Colonic mucosa (tissue), 4 donors: ENCODE measurements at places on chromosomes 11 and 22.

DNA sequence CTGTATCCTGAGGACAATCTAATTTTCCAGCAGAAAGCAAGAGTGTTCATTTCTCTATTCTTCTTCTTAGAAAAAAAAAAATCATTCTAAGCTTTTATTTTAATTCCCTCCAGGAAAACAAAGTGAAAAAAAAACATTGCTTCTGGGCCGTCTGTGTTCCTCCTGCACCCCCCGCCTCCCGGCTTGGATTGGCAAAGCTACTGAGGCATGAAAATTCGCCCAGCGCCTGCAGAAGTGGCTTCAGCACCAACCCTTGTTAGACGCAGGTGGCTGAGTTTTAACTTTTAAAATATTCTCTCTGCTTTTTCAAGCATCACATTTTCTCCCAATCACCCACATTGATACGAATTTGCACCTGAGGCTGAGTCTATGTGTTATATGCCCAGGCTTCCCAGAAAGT is 401.6 kb downstream of the BRD1 start:
- no peak for DNase-seq

GRCh38 chr11:29263971-29264682 is 752.7 kb downstream of the KCNA4 start:
- DNase-seq = no peak

DNA sequence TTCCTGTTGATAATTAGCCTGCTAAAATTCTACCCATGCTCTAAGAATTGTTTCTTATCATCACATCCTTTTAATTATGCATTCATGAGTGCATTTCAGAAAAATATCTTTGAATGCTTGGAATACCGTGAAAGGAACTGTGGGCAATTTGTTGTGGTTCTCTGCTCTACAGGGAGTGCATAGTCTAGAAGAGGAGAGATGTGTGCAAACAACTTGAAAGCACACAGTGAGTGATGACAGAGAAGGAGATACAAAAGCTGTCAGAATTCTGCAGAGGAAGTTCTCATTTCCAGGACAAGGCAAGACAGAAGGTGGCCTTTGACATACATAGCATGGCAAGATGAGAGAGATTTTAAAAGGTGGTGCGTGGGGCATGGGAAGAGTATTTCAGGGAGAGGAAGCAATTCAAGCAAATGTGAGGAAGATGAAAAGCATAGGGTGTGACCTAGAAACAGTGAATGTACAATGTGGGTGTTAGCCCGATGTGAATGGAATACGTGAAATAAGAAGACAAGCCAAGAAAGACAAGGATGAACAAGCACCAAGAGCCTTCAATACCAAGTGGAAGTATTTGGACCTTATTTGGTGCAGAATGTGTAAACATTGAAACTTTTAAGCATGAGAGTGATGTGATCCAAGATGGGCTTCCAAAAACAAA is 5.0 kb downstream of the MMP8 start:
- no peak for DNase-seq

DNA sequence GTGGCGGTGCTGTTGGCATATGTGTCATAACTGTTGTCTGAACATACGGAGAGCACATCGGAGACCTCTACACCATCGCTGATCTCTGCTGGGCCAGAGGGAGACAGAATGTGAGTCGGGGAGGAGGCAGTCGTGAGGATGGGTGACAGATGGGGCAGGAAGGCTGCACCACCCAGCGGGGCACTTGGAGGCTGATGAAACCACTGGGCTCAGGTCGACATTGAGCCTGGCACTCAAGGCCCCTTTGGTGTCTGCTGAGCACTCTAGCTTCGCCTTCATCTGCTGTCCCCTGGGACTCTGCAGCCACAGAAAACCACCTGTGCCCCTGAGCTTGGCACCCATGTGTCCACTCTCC is 2.5 kb upstream of the KLHL35 start:
- no peak for DNase-seq
